NB4 (cell line): ENCODE measurements at places on chromosomes 12 and 14.
A peak's percentile ranks its signal among the peaks of the same experiment; 100 is the strongest.

- DNase-seq = peak; percentile 15
Observed at GRCh38 chr12:130070126-130070611, 92.1 kb upstream of the FZD10 start.

- no peak for DNase-seq
Observed at GRCh38 chr12:106906715-106907114, 49.0 kb upstream of the TMEM263 start.

- DNase-seq = no peak
Observed at GRCh38 chr12:59632408-59632807, 36.6 kb downstream of the SLC16A7 start.

DNA sequence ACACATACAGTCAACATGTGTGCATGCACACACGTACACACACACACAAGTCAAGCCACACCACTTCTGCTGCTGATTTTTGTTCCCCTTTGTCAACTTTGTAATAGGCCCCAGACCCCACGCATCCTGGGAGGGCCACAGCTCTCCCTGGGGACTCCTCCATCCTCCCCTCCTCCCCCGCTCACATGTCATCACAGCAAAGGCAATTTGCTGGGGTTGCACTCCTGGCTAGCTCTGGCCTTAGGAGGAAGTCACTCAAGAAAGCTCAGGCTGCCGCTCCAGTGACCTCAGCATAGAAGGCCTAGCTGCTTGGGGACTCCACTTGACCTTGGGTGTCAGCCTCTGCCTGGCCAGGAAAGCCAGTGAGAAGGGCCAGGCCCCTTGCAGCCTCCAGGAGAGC, 27.2 kb downstream of the NGB start:
- DNase-seq = peak; percentile 91

- DNase-seq = no peak
Observed at GRCh38 chr12:121806546-121807423, 3.0 kb downstream of the SETD1B start.

- DNase-seq = no peak
Observed at GRCh38 chr12:25072906-25073650, 121.9 kb downstream of the DNAI7 start.

DNA sequence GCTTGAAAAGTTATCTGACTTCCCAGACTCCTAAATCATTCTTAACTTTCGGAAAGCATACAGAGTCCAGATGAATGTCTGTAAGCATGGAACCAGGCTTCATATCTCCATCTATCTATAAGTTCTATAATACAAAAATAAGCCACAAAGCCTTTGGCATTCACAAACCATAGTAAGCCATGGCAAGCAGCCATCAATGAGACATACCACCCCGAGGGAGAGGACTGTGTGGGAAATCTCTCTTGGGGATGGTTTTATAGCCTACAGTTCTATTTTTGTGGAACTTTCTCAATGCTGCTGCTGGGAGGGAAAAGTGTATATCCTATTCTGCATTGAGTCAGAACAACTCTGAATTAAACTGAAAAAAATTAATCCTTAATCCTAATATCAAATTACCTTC, 20.4 kb downstream of the EGLN3 start:
- DNase-seq = no peak
